ENCODE measurements at places on chromosomes 3 and 15.

DNA sequence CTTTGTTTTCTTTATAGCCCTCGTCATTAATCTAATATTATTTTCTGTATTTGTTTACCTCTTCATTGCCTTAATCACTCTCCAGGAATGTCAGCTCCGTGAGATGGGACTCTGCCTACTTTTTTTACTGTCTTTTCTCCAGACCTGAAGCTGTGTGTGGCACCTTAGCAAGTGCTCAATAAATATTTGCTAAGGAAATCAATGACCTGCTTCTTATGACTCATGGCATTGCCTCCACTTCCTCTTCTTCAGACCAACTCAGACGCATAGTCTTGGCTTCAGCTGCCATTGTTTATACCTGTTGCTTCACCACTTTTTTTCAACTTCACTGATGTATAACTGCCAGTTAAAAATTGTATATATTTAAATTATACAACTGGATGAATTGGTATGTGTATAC lies 218.5 kb upstream of the CMC1 start:
- DNase-seq: no peak

GRCh38 chr15:67019884-67020520 lies 45.4 kb upstream of the SMAD3 start:
- no peak for DNase-seq

DNA sequence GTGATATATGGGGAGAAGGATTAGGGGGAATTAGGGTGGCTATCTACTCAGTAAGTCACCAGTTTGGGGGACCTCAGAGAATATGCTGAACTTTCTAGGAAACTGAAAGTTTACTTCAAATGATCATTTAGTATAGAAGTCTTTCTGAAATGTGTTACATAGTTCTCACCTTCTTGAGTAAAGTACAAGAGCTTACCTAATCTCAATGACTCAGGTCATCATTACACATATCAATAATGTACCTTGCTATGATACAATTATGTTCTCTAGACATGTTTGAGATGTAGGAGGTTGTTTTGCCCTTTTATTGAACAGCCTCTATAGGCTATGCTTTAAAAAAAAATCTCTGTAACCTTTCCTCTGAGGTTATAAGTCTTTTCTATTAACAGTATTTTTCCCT lies 50.7 kb downstream of the TMEM41A start:
- no peak for DNase-seq

- DNase-seq: no peak
Observed at GRCh38 chr3:128572644-128573105, 77.9 kb downstream of the RPN1 start.

DNA sequence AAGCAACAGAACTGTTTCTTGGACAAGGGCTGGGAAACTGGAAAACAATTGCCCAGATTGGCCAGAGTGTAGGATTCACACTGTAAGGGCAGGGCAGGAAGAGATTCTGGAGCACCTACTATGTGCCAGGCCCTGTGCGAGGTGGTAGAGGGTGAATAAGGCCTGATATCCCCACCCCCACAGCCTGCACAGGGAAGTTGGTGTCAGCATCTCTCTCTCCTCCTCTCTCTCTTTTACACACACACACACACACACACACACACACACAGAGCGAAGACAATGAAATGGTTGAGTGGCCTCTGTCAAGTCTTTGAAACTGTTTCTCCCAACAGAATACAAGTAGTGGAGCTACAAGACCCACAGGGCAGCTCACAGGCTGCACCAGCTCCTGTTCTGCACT lies 47.1 kb upstream of the SLCO2A1 start:
- no peak for DNase-seq

- DNase-seq: no peak
Observed at GRCh38 chr3:85483986-85484385, 525.2 kb downstream of the CADM2 start.

DNA sequence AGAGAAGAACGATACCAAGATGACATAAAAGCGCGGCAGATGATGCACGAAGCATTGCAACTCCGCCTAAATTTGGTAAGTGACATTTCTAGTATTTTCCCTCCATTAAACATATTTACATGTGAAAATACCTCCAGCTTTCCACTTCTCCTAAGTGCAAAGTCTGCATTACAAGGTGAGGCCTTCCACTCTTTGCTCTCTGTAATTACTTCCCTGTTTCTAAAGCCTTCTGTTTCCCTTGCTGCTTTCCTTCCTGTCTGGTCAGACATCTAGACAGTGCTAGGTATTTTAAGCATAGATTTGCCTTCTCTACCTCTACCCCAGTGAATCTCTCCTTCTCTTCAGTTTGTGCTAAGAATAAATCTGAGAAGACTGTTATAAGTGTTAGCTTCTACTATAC lies 1.9 kb downstream of the P2RY12 start:
- no peak for DNase-seq
